Common myeloid progenitor, CD34-positive (primary cell): ENCODE measurements at places on chromosomes 5 and 9.

DNA sequence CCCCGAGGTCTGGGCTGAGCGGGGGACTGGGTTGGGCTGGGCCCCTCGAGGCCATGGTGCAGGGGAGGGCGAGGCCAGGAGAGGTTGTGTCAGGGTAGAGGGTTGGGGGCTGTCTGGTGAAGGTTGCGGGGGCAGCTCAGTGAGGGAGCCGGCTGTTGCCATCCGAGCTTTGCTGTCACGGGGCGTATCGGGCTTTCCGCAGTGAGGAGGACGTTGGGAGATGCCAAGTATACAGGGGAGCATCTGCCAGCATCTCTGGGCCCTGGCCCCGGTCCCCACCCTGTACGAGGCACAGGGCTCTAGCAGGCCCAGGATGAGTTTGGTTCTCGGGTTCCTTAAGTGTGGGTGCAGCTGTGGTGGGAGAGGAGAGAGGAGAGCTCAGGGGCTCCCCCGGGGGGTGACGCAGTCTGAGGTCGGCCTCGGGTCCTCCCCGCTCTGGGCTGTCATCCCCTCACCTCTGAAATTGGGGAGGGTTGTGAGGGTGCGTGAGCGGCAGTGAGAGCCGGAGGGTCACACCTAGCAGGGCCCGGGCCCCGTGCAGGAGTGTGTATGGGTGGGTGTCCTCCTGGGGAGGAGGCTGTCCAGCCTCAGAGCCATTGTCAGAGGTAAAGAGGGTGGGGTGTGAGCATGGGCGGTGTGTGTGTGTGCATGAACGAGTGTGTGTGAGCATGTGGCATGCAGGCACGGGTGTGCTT is 87.3 kb downstream of the COL5A1 start:
- no peak for DNase-seq

GRCh38 chr5:116605310-116606070 is 30.9 kb upstream of the SEMA6A start:
- DNase-seq: no peak

DNA sequence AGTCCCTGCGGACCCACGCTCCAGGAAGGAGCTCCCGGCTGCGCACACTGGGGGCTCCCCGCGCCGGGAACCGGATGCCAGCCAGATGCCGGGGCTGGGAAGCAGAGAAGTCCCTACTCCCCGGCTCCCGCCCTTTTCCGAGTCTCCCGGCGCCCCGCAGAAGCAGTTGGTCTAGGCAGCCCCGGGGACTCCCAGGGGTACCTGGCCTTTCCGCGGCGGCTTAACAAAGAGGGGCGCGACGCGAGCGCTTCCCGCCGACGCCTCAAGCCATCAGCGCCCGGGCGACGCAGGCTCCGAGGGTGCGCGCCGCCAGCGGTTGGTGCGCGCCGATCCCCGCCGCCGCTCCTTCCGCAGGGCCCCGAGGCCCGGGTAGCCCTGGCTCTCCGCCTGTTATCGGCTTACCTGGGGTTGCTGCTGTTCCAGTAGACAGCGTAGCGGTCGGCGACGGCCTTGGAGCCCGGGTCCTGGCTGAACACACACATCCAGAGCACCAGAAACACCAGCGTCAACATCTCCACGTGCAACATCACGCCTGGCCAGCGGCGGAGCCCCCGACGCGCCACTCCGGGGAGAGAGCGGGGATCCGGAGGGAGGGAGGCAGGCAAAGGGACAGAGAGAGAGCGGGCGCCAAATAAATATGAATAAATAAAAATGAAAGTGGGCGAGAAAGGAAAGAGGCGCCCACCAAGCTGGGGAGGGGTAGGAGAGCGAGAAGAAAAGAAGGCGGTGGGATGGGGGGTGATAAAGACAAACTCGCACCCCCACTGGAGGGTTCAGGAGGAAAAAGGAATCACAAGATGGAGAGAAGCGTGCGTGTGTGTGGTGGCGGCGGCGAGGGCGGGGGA is 428 bp downstream of the EFNA5 start:
- DNase-seq: peak; percentile 40

DNA sequence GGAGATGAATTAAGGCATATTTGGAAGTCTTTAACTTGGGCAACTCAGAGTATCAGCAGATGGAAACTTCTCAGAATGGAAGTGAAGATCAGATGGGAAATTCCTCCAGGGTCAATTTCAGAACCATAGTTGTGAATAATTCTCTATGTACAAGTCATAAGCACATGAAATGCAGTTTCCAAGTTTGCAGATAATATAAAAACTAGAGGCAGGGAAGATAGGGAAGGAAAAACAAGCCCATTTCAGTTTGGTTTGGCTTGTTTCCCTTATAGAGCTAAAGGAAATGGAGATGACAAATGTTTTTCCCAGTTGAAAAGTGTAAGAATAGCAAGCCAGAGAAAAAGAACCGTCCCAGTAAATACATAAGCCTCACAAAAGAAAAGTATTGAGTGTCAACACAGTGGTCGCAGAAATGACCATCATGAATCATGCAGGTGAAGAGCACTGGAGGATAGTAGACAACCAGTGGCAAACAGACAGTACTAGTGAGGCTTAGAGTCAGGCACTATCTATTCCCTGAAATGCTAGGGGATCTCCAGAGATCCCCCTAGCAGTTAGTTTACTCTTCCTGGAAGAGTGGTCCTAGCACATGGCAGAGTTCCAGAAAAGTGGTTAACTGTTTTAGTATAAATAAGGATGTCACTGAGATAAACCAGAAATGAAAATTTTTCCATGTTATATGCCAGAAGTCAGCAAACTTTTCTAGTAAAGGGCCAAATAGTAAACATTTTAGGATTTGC is 245.9 kb downstream of the SAXO1 start:
- no peak for DNase-seq

DNA sequence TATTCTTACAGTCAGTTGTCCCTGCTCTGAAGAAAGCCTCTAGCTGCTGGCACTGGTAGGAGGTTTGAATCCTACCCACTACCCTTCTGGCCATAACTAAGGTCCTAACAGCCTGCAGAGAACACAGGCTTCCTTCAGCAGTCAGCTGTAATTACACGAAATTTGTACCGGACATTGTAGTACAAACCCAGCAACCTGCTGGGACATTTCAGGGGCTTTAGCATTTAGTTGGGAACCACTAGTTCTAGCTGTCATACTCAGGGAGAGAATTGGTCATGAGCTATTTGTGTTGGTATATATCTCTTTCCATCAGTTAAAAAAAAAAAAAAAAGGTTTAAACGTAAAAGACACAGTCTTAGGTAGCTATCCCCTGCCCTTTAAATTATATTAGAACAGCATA is 1070.2 kb upstream of the DMAC1 start:
- DNase-seq: no peak

GRCh38 chr9:130172858-130173665 is 858 bp downstream of the NCS1 start:
- peak; percentile 81 for DNase-seq

GRCh38 chr5:72412283-72413055 is 92.3 kb downstream of the PTCD2 start:
- DNase-seq: no peak

- DNase-seq: no peak
Observed at GRCh38 chr5:41708604-41708940, 161.7 kb downstream of the OXCT1 start.

GRCh38 chr5:40503439-40503838 is 176.3 kb upstream of the PTGER4 start:
- no peak for DNase-seq

- DNase-seq: no peak
Observed at GRCh38 chr9:123239726-123240125, 28.7 kb downstream of the STRBP start.

GRCh38 chr5:72661405-72661804 is 154.2 kb upstream of the ZNF366 start:
- no peak for DNase-seq

GRCh38 chr5:96776621-96777020 is 31.1 kb downstream of the ERAP1 start:
- no peak for DNase-seq

- DNase-seq: no peak
Observed at GRCh38 chr5:74105126-74105780, 479.3 kb downstream of the ARHGEF28 start.

- no peak for DNase-seq
Observed at GRCh38 chr5:139378941-139379361, 4.1 kb downstream of the SLC23A1 start.

DNA sequence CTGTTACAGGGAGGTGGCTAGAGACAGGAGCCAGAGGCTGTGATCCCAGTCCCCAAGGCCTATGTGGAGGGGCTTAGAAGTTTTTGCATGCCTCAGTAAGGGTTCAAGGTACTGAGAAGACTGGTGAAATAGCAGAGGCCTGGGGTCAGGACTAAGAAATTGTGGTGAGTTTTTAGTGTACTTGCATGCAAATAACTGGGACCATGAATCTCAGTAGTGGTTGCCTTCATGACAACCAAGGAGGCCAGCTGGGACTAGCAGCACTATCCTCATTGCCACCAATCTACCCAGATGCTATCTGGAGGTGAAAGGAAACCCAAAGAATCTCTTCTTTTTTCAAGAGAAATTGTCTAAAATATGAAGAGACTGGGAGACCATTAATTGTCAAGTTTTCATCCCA is 395.1 kb downstream of the CETN3 start:
- no peak for DNase-seq

- DNase-seq: no peak
Observed at GRCh38 chr5:131129306-131129705, 35.8 kb downstream of the HINT1 start.

DNA sequence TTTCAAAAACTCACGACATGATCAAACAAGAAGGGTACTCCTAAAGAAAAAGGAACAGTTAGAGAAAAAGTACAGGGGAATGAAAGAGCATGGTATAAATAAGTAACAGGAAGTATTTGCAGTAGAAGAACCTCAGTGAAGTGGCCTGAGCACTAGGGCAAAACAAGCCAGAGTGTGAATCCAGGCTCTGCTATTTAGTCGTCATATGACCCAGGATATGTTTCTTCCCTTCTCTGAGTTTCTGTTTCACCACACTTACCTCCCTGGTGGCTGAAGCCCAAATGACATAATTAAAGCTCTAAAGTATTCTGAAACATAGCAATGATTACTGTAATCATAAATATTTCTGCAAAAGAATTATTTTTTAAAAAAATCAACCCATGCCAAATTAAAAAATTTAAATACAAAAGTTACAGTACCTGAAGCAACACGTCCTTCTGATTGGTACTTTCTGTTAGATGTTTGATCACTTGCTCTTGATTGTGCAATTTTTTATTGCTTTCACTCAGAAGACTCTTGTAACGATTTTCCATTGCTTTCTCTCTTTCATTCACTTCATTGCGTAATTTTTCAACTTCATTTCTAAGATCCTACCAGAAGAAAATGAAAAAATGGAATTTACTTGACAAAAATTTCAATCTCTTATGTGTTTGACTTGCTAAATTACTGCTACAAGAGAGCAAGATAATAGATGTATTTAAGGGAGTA is 88.9 kb downstream of the CDK5RAP2 start:
- DNase-seq: no peak

- peak; percentile 77 for DNase-seq
Observed at GRCh38 chr5:160799184-160799583, 52.8 kb downstream of the ATP10B start.

DNA sequence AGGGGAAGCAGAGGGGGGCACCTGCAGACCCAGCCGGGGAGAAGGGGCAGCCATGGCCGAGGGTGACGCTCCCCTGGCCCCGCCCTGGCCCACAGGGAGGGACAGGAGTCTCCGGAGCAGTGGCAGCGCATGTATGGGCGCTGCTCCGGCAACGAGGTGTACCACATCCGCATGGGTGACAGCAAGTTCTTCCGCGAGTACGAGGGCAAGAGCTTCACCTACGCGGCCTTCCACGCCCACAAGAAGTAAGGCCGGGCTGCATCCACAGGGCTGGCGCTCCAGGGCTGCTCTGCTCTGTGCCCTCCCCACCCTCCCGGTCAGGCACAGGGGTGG is 68.2 kb downstream of the KCNT1 start:
- no peak for DNase-seq

DNA sequence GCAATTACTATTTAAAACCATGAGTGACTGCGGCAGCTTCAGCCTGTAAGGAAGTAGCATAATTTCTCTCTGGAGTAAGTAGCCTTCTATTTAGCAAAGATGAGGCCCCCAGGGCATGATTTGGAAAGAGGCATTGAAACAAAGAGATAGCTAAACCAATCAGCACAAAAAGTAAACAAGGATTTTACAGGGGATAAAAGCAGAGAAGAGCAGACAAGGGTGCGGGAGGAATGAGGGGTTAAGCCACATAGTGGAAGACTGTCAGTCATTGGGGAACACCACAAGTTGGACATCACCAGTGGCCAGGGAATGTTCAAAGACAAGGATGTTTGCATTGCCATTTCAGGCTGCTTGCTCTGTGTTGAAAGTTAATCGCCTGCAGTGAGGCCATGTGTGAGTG is 24.0 kb upstream of the C5orf63 start:
- DNase-seq: no peak

GRCh38 chr9:34069831-34070230 is 21.1 kb upstream of the UBAP2 start:
- no peak for DNase-seq

- no peak for DNase-seq
Observed at GRCh38 chr5:140207250-140207964, 32.4 kb downstream of the CYSTM1 start.

DNA sequence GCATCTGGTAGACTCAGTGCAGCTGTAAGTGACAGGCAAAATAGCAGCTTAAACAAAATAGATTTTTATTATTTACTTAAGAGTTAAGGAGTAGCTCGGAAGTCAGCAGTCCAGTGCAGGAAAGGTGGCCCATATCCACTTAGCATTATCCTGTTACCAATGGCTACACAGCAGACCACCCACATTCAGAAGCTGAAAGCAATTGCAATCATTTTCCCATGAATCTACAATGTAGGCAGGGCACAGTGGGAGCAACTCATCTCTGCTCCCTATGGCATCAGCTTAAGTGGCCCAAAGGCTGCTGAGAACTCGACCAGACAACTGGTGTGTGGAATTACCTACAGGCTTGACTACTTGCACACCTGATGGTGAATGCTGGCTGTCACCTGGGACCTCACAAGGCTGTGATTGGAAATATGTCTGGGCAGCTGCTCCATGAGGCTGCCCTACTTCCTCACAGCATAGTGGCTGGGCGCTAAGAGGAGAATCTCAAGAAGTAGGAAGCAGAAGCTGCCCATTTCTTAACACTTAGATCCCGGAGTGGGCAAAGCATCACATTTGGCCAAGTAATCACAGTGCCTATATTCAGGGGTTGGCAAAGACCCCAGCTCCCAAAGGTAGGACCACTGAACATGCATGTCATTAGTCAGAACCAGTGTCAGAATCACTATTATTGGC is 56.4 kb downstream of the SNX18 start:
- DNase-seq: no peak

DNA sequence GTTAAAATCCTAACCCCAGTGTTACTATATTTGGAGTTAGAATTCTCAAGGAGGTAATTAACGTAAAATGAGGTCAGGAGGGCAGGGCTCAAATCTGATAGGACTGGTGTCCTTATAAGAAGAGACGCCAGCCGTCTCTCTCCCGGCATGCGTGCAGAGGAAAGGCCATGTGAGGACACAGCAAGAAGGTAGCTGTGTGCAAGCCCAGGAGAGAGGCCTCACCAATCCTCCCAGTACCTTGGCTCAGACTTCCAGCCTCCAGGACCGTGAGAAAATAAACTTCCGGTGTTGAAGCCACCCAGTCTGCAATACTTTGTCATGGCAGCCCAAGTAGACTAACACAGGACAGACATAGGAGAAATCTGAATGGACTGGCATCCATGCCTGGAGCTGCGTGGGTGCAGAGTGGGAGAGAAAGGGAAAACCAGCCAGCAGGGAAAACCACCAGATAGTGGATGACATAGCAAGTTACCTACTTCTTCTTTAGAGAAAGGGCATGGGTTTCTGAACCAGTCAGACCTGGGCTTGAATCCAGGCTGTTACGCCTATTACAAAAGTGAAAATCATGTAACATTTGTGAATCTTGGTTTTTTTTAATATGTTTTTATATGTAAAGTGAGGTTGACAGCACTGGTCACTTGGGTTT is 89.2 kb downstream of the FSTL4 start:
- no peak for DNase-seq

GRCh38 chr5:148739524-148739923 is 85.2 kb upstream of the HTR4 start:
- DNase-seq: no peak
